ENCODE measurements at places on chromosomes 2 and 18. TPM values are rescaled to one million over a fixed set of nuclear protein-coding genes. Genes with fewer than 3 reads are reported as not detected.

- peak; percentile 97 for DNase-seq
These were observed at the start of gene MEIS1 for GRCh38 chr2:66434679-66435548. Gene MEIS1, plus strand, starts transcription at chr2:66435125. Its CDS starts 732 bp downstream, at chr2:66435857.

DNA sequence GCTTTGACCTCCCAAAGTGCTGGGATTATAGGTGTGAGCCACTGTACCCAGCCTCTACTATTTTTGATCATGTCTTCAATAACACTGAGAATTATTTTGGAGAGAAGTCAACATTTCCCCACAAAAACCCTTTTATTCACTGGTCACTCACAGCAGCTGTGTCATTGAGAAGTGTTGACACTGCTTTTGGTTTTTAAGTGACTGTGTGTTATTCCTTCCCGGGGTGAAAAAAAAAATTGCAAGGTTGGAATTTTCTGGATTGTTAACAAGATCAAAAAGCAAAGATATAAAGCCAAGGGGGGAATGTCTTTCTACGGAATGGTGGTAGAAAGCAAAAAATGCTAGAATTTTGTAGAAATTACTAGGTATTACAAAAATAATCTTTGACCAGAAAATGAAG, 61.5 kb downstream of the TANC1 start:
- DNase-seq = no peak

DNA sequence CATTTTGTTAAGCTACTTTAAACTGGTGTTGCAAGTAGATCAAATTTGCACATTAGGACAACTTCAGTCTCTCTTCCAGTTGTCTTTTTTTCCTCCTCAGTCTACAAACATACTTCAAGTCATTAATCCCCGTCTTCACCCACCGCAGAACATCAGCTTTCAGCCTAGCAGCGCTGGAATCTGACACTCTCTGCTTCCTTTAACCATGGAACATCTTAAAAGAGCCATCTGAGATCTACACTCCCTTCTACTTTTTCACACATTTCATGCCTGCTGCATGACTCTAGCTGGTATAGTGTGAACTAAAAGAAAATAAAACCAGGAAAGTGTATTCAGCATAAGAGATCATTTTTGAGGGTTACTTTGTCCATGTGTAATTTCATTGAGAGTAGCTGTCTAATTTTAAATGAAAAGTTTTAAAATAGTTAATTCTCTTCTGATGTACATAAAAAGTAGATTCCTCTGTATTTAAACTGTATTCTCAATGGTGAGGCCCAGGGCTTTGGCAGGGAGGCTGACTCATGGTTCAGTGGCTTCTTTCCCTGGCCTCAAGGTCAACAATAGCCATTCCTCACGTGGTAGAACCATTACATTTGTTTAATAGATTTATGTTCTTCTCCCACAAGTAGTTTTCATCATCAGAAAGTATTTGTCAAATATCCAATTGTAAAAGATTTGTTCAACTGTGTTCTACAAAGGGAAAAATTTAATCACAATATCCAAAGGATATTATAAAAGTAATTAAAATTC, 16.5 kb downstream of the SGPP2 start:
- no peak for DNase-seq

GRCh38 chr2:201858281-201859184, 52.2 kb downstream of the CDK15 start:
- no peak for DNase-seq

- DNase-seq = no peak
These were observed 110.0 kb downstream of the CDH20 start for GRCh38 chr18:61443081-61443725.

- no peak for DNase-seq
These were observed 31.4 kb downstream of the KCNIP3 start for GRCh38 chr2:95328358-95329125.

DNA sequence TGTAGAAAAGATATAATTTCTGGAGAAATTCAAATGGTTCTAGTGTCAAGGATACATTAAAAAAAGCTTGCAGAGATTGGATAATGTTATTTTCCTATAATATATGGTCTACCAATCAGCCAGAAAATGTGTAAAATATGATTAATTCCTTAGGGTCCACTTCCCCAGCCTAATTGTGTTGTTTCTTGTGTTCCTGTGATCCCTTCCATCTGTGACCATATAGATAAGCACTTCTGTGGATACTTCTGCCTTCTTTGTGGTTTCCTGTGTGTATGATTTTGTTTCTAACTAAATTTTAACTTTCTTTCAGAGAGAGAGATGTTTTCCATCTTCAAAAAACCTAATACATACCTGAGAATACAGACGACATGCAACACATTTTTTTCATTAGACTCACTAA, 367.1 kb upstream of the PIK3C3 start:
- no peak for DNase-seq

DNA sequence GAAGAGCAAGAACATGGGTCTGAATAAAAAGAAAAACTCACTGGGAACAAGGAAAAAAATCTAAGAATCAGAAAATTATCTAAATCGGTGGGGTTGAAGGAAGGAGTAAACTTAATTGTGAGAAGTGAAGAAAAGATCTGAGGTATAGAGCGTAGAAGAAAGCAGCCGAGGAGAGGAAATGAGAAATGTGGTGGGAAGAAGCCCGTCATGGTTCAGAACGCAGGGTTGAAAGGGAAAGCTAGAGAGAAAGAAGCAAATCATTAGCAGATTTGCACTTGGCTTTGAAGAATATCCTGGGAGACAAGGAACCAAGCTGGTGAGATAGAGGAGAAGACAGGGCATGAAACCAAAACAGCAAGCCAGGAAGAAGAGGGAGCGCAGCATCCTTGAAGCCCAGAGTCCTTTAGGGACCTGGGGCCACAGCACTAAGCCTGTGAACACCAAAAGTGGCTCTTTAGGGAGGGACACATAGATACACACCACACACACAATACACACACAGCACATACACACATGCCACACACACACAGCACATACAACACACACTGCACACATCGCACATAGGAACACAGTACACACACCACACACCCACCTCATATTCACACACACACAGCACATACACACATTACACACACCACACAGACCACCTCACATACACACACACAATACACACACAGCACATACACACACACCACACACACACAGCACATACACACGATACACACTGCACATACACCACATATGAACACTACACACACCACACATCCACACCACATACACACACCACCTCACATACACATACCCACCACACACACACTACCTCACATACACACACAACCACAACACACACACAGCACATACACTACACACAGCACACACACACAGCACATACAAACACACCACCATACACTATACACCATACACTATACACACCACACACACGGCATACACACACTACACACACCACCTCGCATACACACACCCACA, 274.6 kb downstream of the ETAA1 start:
- no peak for DNase-seq

STK36 gene
- total RNA-seq = 48.6 TPM

SAP130 gene
- 5.5 TPM for total RNA-seq
